Caco-2 (cell line): ENCODE measurements at places on chromosomes 2 and 18. TPM values are rescaled to one million over a fixed set of nuclear protein-coding genes. Genes with fewer than 3 reads are reported as not detected.

Gene SCN2A
- total RNA-seq: not detected in 2 replicates

- H3K4me1 ChIP-seq: no peaks in the 10 kb centered on the region
- DNase-seq: no peak
- no peaks in the 10 kb centered on the region for H3K27me3 ChIP-seq
- H3K36me3 ChIP-seq: no peaks in the 10 kb centered on the region
Observed at GRCh38 chr18:48278081-48278480, 131.1 kb downstream of the ZBTB7C start.

- DNase-seq: no peak
- no peaks in the 10 kb centered on the region for H3K4me1 ChIP-seq
- no peaks in the 10 kb centered on the region for H3K27me3 ChIP-seq
- H3K27ac ChIP-seq: no peak overlapping the region
- H3K4me3 ChIP-seq: no peak overlapping the region
- H3K36me3 ChIP-seq: no peaks in the 10 kb centered on the region
Observed at GRCh38 chr18:77250501-77250925, 865 bp downstream of the GALR1 start.

GRCh38 chr2:160308915-160309314 is 108.8 kb upstream of the ITGB6 start:
- H3K36me3 ChIP-seq: no peaks in the 10 kb centered on the region; the same call in 1 of the 2 replicates
- no peak overlapping the region for H3K4me3 ChIP-seq
- H3K4me1 ChIP-seq: no peaks in the 10 kb centered on the region
- DNase-seq: no peak

DNA sequence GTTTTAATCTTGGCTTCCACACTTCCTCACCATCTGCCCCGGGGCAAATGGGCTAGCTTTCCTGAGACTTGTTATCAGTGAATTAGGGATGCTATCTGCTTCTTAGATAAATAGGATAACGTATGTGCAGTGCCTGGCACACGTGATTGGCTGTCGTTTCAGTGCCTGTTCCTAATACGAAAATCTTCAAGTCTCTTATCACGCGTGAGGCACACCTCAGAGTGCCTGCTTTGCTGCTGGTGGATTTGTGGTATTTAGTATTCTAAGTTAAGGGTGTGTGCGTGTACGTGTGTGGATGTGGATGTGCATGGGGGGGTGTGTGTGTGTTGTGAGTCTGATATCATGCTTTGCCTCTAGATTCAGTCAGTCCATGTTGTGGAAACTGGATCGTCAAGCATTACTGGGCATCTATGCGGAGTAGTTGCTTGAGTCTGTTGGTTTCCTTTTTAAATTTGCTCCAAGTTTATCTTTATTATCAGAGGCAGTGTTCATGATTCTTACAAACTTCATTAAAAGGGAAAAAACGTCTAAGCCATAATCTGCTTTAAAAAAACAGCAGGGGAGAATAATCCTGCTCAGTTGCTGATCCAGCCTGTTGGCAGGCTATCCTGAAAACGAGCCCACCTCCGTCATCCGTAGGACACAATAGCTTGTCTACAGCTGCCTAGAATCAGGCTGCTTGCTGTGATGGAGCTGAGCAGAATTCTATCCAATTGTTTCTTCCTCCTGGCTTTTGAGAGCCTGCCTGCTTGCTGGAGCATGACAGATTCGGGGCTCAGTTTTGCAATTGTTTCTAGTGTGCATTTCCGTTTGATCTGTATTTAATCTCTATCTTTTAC is 6.6 kb downstream of the SH3RF3 start:
- no peaks in the 10 kb centered on the region for H3K36me3 ChIP-seq
- no peak overlapping the region for H3K27ac ChIP-seq
- H3K4me1 ChIP-seq: no peaks in the 10 kb centered on the region
- no peak for DNase-seq
- H3K27me3 ChIP-seq: no peaks in the 10 kb centered on the region

- no peak for DNase-seq
- no peak overlapping the region for H3K27ac ChIP-seq
- no peaks in the 10 kb centered on the region for H3K27me3 ChIP-seq
Observed at GRCh38 chr2:139000131-139000785, 220.1 kb upstream of the NXPH2 start.

Gene UGT1A1
- 2.6 and 3.0 TPM in 2 replicates for total RNA-seq
